Peyer's patch (tissue), 4 donors: ENCODE measurements at places on chromosomes 3 and 15. TPM values are rescaled to one million over a fixed set of nuclear protein-coding genes. Genes with fewer than 3 reads are reported as not detected.

The LEO1 gene
- total RNA-seq: 29.1 TPM

The DCBLD2 gene
- 9.1 TPM for total RNA-seq

DNA sequence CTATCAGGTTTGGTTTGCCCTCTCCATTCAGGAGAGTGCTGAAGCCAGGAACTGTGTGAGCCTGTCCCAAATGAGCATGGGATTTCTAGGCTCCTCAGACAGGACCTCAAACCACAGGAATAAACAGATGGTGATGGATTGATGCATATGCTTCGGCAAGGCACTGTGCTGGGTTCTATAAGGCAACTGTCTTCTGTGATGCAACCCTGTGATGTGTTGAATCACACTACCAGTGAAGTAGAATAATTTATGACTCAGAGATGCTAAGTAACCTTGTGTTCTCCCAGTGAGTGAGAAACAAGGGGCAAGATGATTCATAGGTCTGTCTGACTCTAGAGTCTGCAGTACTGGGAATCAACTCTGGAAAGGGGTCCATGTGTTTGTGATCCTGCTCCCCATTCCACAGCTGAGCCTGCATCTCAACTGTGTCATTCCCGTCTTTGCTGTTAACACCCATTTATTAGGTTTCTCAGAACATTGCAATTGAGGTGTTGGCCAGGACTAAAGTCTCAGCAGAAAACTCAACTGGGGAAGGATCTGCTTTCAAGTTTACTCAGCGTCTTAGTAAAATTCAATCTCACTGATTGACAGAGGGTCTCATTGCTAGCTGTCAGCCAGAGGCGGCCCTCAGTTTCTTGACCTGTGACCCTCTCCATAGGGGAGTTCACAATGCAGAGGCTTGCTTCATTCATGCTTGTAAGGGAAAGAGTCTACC, 510.1 kb upstream of the CFAP20DC start:
- no peaks in the 10 kb centered on the region for H3K36me3 ChIP-seq
- no peaks in the 10 kb centered on the region for H3K27me3 ChIP-seq

DNA sequence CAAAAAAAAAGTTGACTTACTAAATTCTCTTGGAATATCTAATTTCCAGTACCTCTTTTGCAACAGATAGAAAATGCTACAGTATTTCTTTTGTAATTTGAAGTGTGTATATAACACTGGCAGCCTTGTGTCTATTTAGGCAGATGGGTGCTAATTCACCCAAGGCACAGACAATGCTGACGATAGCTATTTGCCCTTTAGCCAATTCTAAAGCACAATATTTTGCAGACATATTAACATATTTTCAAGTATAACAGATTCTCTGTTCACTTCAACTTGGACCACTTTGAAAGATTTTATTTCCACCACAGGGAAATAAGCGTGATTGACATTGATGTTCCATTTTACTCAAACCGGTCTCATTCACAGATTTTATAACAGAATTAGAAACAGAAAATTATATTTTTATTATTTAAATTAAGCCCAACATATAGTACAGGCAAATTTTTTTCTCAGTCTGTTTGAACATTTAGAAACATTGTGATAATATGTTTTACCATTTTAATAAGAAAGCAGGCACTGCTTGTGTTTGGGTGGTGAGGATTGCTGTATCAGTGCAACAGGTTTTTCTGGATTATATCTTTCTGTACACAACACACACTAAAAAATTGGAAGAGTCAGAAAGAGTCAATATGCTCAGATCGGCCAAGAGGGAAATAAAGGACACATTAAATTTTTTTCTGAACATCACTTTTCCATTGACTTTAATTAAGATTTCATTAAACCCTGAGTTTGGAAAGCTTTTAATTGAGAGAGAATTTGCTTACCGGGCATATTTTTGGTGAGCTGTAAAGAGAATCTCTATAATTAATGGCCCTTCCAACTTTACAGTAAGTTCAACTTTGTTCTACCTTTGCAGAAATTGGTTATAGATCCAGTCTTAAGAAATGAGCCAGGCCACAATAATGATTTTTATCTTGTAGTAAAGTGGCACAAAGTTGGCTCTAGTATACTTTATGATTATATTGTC, 327.3 kb upstream of the NR2F2 start:
- no peak for DNase-seq
- H3K27me3 ChIP-seq: no peaks in the 10 kb centered on the region
- no peak overlapping the region for H3K4me3 ChIP-seq
- H3K4me1 ChIP-seq: no peaks in the 10 kb centered on the region
- no peaks in the 10 kb centered on the region for H3K36me3 ChIP-seq

GRCh38 chr3:121619691-121620090, 26.5 kb downstream of the FBXO40 start:
- no peak for DNase-seq
- H3K4me3 ChIP-seq: no peak overlapping the region
- no peaks in the 10 kb centered on the region for H3K4me1 ChIP-seq
- no peaks in the 10 kb centered on the region for H3K36me3 ChIP-seq
- no peak overlapping the region for H3K27ac ChIP-seq

DNA sequence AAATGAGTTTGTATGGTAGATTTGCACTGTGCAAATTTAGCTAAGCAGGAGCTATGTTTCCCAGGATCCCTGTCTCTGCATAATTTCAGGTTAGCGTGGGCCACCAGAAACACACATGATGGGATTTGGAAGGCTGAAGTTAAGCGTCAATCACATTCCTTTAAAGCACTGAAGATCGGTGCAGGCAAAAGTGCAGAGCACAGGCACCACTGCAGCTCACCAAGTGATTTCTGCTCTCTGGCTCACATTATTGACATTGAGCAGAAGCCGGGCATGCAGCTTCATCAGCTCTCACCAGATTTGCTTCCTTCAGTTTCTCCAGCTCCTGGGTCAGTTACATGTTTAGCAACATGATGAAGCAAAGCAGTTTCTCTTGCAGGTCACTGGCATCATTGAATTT, 256.4 kb upstream of the TGFBR2 start:
- no peaks in the 10 kb centered on the region for H3K27me3 ChIP-seq
- DNase-seq: no peak
- peaks cover 8% of the 10 kb centered on the region for H3K4me1 ChIP-seq
- H3K27ac ChIP-seq: no peak overlapping the region
- no peak overlapping the region for H3K4me3 ChIP-seq
